ENCODE measurements at places on chromosomes 16 and 17.

DNA sequence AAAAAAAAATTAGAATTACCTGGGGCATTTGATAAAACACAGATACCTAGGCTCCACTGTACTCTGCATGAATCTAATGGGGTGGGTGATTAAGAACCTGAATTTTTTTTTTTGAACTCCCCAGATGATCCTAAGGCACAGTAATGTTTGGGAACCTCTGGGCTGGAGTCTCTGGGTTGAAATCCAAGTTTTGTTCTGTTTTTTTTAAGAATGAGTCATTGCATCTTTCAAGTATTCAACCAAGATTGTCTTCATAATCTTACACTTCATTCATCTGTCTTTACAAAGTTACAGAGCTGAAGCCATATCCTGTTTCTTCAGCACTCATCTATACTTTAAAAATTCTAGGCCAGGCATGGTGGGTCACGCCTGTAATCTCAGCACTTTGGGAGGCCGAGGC lies 52.6 kb downstream of the PIGL start:
- no peak for DNase-seq

- DNase-seq, result no peak
Measured at GRCh38 chr16:11535494-11535893, 51.2 kb downstream of the LITAF start.

DNA sequence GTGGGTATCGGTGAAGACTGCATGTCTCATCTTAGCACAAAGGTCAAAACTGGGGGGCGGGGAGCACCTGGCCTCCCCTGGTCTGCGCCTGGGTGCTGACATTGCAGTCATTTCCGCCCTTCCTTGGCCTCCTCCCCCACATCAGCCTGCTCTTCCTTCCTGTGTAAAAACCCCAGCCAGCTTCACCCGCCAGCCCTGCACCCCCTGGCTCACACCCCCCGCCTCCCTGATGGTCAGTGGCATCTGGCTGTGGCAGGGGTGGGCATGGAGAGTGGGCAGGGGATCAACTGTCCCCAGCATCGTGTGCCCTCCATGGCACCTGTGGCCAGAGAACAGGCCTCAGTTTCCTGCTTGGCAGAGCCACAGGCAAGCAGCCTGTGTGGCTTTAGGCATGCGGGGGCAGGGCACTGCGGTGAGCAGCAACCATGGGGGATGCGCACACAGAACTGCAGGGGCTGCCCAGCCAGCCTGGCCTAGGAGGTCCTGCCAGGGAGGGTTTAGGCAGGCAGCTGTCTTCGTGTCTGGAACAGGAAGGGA lies 26.5 kb upstream of the LASP1NB start:
- peak; percentile 99 for DNase-seq

- DNase-seq, result peak; percentile 69
Measured at GRCh38 chr16:50263940-50264929, 2.1 kb upstream of the ADCY7 start.

GRCh38 chr17:60065867-60066266 lies 12.9 kb downstream of the HEATR6 start:
- DNase-seq, result no peak

- DNase-seq, result no peak
Measured at GRCh38 chr16:89023621-89024511, 46.9 kb upstream of the CBFA2T3 start.

GRCh38 chr17:52696362-52696761 lies 537.8 kb upstream of the CA10 start:
- DNase-seq, result no peak

DNA sequence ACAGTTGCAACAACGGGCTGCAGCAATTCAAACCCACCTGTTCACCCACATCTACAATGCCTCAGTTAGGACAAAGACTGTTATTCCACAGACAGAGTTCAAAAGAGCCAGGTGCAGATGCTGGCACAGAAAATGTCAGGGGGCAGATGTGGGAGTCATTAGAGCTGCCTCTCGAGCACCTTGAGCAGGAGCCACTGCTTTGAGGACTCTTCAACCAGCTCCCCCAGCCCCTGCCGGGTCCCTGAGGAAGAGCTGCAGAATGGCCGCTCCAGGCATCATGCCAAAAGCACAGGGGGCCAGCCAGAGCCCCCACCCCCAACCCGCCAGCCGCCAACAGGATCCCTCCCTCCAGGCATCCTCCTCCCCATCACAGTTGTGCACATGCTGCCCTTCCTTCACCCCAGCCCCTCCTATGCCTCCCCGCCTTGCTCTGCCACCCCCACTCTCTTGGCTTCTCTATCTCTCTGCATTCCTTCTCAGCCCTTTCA lies 20.8 kb downstream of the C17orf67 start:
- no peak for DNase-seq

DNA sequence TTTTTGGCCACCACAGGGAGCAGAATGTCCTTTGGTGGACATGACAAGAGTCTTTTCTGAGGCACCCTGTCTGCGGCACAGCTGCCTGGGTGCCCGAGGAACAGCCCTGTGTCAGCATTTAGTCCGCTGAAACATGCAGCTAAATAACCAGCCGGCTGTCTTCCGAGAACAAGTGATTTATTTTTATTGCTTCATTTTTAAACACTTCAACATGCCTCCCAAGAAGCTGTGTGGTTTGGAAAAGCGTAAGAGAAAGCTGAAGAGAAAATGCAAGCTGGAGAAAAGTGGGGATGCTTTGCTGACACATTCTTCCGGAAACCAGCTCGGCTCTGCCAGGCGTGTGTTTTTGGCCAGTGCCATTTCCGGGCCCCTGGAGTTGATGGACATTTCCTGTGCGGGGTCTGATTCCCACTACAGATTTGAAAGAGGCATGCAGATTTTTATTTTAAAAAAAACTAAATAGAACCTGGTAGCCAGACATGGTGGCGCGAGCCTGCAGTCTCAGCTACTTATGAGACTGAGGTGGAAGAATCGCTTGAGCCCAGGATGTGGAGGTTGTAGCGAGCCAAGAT lies 94.7 kb downstream of the SEC14L1 start:
- DNase-seq, result peak; percentile 38

DNA sequence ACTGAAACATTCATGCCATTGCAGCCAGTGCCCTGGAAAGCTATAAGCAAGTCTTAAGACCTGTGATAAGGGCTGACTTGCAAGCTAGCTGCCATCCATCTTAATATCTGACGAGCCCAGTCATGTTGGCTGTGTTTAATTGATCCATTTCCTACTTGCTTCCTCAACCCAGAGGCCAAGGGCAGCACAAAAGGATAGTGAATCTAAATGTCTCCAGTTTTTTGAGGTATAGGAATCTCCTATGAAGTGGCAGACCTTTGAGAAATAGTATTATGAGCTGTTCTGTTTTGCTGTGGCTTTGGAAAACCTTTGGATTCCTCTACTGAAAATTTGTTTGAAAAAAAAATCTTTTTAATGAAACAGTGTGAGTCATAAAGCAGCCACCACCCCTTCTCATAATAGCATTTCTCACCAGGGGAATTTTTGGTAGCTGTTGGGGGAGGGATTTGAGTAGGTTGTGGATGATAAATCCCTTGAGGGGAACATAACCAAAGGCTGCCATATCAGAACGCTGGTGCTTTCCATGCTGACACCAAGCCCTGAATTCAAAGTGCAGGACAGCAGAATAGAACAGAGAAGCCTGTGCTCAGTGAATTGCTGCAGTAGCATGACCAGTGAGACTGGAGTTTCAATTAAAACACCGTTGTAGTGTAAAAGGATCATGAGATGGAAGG lies 12.9 kb downstream of the ZNRF1 start:
- peak; percentile 87 for DNase-seq

DNA sequence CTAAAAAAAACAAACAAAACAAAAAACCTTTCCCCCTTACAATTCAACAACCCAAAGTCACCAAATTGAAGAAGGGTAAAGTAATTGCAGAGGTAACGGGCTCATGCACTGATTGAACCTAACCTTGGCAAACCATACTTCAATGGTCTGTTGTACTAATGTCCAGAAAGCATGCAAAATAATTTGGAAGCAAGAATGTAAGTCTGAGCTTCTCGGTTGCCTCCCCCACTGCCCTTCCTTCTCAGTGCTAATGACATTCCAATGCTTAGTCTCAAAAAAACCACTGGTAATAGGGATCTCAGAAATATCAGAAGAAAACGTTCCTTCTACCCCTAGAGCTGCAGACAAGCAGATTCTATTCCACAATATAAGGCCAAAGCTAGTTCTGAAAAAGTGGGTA lies 15.8 kb downstream of the KRABD2 start:
- DNase-seq, result no peak

- DNase-seq, result no peak
Measured at GRCh38 chr16:84421081-84421937, 53.0 kb downstream of the ATP2C2 start.

- no peak for DNase-seq
Measured at GRCh38 chr17:77356109-77356689, 215.4 kb downstream of the SEC14L1 start.

- no peak for DNase-seq
Measured at GRCh38 chr16:86898386-86898785, 320.0 kb downstream of the FOXL1 start.

DNA sequence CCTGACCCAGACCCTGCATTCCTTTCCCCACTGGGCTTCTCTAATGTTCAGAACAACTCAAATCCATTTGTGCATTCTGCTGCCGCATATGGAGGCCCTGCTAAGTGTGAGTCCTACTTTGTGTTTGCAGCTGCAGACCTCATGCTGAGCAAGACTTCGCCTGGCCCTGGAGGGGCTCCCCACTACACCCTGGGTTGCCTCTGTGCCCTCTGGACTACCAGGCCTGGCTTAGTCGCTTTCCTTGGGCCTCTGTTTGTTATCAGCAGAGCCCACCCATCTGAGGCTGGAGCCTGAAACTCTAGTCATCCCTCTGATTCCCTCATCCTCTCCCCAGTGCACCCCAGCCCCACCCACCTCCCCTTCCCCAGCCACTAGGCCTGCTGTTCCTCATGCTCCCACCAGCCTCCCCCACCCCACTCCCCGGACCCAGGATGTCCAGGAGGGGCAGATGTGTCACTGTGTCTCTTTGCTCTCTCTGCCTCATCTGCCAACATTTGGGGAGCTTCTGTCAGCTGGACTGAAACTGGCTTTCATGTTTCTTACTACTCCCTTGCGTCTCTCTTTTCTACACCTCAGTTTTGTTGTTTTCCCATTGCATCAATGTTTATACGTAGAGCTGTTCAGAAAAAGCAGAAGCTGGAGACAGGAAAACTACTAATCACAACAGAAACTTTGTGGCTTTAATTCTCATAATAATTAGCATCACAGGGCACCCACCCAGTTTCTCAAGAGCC lies 17.9 kb upstream of the CD300E start:
- peak; percentile 55 for DNase-seq

DNA sequence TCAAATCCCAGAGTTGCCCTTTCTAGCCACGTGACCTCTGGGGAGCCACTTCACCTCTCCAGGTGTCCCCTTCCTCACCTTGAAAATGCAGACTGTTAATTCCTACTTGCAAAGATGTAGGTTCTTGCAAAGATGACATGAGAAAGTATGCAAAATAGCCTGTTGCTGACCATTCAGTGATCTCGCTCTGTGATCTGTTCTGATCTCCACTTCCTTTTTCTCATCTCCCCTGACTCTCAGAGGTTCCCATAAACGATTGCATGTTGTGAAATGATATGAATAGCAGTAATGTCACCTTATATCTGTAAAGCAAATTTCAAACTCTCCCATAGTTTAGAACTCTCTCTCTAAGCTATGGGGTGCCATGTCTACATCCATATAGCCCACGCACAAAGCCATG lies 182.3 kb downstream of the TMEM132E start:
- peak; percentile 55 for DNase-seq

DNA sequence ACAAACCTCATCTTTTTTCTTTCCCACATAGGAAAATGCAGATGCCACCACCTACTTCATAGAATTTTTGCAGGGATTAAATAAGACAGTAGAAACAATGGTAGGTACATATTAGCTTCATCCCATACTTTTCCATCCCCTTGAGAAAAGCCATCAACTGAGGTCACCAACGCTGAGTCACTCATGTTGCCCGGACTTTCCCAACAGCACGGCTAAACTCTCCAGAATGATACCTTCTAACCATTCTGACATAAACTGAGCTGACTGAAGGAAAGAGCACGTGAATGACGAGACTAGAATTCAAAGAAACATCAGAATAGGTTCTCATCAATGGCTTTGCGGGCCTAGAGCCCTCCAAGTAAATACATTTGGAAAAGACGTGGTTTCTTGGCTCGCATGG lies 146.0 kb upstream of the RCVRN start:
- peak; percentile 81 for DNase-seq

DNA sequence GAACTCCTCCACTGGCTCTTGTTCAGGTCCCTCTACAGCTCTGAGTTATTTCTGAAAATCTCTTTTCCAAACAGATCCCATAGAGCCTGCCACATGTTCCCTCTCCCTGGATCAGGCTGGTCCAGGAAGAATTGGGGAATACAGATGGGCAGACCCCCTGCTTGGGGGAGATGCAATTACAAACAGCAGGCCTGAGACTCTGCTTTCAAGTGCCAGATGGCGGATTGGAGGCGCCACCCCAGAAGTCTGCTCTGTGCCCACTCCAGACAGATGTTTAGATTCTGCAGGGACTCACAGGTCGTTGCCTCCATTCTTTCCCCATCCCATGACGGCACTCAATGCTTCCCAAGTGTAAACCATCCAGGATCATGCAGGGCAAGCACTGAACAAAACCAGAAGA lies 316.6 kb downstream of the SLC39A11 start:
- DNase-seq, result no peak

Data from NB4 (cell line).